ENCODE measurements at places on chromosomes 6 and 20.

DNA sequence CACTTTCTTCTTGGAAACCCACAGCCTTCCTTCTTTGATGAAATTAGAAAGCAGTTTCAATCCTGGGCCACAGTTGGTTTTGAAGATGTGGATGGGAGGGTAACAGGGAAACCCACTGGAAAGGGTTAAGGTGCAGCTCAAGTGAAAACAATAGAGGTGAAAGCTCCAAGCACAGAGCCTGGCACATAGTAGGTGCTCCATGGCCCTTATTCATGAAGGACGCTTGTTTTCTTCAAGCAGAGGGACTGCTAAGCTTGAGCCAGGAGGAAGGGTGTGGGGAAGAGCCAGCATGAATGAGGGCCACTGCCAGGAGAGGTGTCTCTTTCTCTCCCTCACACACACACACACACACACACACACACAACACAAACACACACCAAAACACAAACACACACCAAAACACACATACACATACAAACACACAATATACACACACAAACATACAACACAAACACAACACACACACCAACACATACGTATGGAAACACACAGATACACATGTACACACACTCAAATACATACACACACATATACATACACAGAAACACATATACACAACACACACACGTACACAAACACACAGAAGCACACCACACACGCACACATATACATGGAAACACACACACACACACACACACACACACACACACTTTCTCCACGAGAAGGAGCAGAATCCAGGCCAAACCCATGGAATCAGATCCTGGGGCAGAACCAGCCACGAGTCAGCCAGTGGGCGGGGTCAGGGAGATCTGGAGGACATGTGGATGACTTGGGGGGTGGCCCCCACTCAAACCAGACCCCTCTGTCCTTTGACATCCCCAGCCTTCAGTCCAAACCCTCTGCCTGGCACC, 23.7 kb upstream of the RBPJL start:
- no peak for DNase-seq

GRCh38 chr6:33856655-33857054, 52.9 kb upstream of the MLN start:
- no peak for DNase-seq

- DNase-seq = peak; percentile 50
Measured at GRCh38 chr20:34834459-34834893, 9.0 kb upstream of the NCOA6 start.

DNA sequence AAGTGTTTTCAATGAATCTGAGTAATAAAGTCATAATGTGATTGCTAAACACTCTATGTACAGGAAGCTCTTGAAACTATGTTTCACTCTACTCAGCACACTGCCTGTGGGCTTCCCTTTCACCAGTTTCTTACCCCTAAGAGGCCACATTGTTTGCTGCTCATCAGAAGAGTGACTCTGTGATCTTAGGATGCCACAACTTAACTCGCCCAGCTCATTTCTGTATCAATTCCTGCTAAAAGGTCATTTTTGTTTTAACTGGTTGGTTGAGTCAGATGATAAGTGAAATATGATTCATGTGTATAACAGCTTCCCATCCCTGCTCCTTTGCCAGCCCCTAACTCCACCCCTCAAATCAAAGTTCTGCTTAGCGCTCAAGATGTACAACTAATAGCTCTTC, 9.8 kb upstream of the NDUFAF4 start:
- no peak for DNase-seq

GRCh38 chr6:31125586-31126363, 5.5 kb upstream of the CDSN start:
- no peak for DNase-seq

GRCh38 chr6:163419413-163420288, 5.1 kb downstream of the QKI start:
- no peak for DNase-seq

- DNase-seq = no peak
Measured at GRCh38 chr6:116405138-116405537, 34.4 kb downstream of the DSE start.

DNA sequence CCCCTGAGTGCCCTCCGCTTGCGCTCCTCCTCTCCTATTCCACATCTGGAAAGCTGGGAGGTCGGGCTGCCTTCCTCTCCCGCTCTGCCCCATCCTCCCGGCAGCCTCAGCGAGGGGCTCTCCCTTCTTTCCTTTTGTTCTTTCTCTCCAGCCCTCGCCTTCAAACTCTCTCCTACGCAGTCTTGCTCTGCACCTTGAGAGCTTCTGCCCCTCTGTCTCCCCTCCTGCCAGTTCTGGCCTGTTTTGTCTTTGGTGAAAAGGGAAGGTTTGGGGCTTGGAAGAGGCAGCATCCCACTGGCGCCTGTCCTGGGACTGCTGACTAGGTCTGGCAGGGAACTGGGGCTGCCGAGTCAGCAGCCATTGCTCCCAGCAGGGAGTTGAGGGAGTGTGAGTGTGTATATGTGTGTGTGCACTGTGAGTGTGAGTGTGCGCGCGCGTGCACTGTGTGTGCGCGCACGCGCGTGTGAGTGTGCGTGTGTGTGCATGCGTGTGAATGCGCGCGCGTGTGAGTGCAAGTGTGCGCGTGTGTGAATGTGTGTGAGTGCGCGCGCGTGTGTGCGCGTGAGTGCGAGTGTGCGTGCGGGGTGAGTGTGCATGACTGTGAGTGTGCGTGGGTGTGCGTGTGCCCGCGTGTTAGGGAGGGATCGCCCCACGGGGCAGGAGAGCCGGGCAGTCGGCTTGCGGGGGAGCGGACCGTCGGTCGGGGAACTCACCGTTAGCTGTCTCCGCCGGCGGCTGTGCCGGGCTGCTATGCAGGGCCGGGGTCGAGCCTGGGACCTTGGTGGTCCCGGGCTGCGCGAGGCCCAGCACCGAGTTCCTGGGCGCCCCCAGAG, 523 bp downstream of the CPXM1 start:
- DNase-seq = no peak

- peak; percentile 91 for DNase-seq
Measured at GRCh38 chr6:41288030-41288753, 1.7 kb upstream of the TREM1 start.

- DNase-seq = no peak
Measured at GRCh38 chr6:91879386-91879995, 1292.6 kb upstream of the MAP3K7 start.

DNA sequence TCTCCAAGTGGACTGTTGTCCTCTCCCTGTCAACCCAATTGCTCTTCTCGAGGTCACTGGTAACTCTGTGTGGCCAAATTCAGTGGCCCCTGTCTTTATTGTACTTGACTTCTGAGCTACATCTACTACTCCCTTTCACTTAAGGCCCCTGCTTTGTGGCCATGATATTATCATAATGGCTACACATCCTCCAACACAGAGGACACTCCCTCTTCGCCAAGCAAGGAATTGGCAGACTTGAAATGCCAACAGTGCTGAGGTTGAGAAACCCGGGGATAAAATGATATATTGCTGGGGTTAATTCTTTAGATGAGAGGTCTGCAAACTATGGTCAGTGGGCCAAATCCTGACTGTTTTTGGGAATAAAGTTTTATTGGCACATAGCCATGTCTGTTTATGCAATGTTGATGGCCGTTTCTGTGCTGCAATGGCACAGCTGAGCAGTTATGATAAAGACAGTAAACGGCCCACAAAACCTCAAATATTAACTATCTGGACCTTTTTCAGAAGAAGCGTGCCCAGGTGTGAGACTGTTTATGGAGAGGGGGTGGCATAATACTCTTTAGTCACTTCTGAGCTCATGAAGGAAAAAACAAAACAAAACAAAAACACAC, 12.0 kb upstream of the MRPS10 start:
- no peak for DNase-seq

All from NCI-H345 (cell line).